ENCODE measurements at places on chromosomes 1 and 21.
A peak's percentile ranks its signal among the peaks of the same experiment; 100 is the strongest.

GRCh38 chr1:154176337-154176736 is 15.6 kb downstream of the TPM3 start:
- no peak for DNase-seq
- H3K4me3 ChIP-seq, result peak overlapping the region; percentile 29
- peaks cover 31% of the 10 kb centered on the region for H3K36me3 ChIP-seq
- H3K4me1 ChIP-seq, result peaks cover 47% of the 10 kb centered on the region
- no peaks in the 10 kb centered on the region for H3K27me3 ChIP-seq
- peak overlapping the region; percentile 53 for H3K27ac ChIP-seq

GRCh38 chr1:174074757-174075156 is 52.6 kb upstream of the RC3H1 start:
- H3K36me3 ChIP-seq, result no peaks in the 10 kb centered on the region
- H3K27ac ChIP-seq, result no peak overlapping the region
- H3K27me3 ChIP-seq, result peaks cover 3% of the 10 kb centered on the region
- H3K4me3 ChIP-seq, result no peak overlapping the region

DNA sequence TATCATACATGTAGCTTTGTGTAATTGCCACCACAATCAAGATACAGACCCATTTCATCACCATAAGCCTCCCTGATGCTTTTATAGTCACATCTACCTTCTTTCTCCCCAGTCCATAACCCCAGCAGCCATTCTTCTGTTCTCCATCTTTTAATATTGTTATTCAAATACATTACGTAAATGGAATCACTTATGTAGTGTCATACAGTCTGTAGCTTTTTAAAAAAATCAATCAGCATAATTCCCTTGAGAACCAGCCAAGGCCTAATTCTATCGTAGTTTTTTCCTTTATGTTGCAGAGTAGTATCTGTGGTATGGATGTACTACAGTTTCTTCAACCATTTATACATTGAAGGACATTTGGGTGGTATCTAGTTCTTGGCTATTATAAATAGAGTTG is 31.6 kb upstream of the WDR26 start:
- no peaks in the 10 kb centered on the region for H3K36me3 ChIP-seq
- H3K27ac ChIP-seq, result no peak overlapping the region
- H3K4me3 ChIP-seq, result no peak overlapping the region
- H3K27me3 ChIP-seq, result no peaks in the 10 kb centered on the region
- H3K4me1 ChIP-seq, result peaks cover 3% of the 10 kb centered on the region
- no peak for DNase-seq

- no peak overlapping the region for H3K4me3 ChIP-seq
- no peaks in the 10 kb centered on the region for H3K36me3 ChIP-seq
- H3K27ac ChIP-seq, result no peak overlapping the region
- no peaks in the 10 kb centered on the region for H3K4me1 ChIP-seq
- no peak for DNase-seq
Observed at GRCh38 chr1:53377438-53377841, 49.6 kb upstream of the LRP8 start.

DNA sequence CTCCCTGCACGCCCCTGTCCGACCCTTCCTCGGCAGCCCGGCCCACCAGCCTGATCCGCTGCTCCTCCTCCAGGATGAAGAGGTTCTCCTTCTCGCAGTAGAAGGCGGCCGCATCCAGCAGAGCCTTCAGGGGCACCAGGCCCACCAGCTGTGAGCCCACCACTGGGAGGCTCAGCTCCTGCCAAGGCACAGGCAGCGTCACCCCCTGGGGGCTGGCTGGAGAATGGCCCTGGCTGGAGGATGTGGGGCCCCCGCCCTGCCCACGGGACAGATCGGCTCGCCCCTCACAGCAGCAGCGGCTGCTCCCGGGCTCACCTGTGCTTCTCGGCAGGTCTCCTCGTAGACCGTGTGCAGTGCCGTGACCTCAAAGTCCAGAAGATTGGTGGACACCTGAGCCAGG is 5.3 kb downstream of the FTCD start:
- no peak overlapping the region for H3K27ac ChIP-seq
- DNase-seq, result no peak
- H3K27me3 ChIP-seq, result peaks cover 3% of the 10 kb centered on the region
- no peaks in the 10 kb centered on the region for H3K36me3 ChIP-seq
- no peaks in the 10 kb centered on the region for H3K4me1 ChIP-seq

DNA sequence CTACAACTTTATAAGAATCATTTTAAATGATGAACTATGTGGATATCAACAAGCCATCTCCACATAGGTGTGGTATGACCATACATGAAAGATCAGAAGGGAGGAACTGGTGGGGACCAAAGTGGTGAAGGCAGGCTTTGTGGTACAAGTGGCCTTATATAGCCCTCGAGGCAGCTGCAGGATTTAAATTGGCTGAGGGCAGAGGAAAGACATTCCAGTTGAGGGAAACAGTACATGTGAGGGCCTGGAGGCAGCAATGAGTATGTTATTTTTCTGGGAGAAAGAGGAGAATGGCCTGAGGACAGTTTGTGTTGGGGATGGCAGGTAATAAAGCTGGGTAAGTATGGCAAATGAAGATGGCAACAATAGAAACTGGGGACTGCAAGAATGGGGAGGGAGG is 17.1 kb downstream of the OSCP1 start:
- peaks cover 6% of the 10 kb centered on the region for H3K36me3 ChIP-seq
- no peaks in the 10 kb centered on the region for H3K4me1 ChIP-seq
- H3K27ac ChIP-seq, result no peak overlapping the region
- no peaks in the 10 kb centered on the region for H3K27me3 ChIP-seq
- no peak overlapping the region for H3K4me3 ChIP-seq

- no peak overlapping the region for H3K27ac ChIP-seq
- no peak for DNase-seq
- no peaks in the 10 kb centered on the region for H3K36me3 ChIP-seq
- peaks cover 2% of the 10 kb centered on the region for H3K27me3 ChIP-seq
Observed at GRCh38 chr1:217343907-217344306, 287.0 kb downstream of the GPATCH2 start.

GRCh38 chr1:212899845-212900244 is 41.8 kb downstream of the FLVCR1 start:
- DNase-seq, result no peak
- no peak overlapping the region for H3K27ac ChIP-seq
- no peak overlapping the region for H3K4me3 ChIP-seq

GRCh38 chr1:93620841-93621210 is 60.8 kb downstream of the BCAR3 start:
- DNase-seq, result no peak
- peaks cover 1% of the 10 kb centered on the region for H3K36me3 ChIP-seq
- peaks cover 30% of the 10 kb centered on the region for H3K4me1 ChIP-seq
- H3K4me3 ChIP-seq, result no peak overlapping the region
- H3K27me3 ChIP-seq, result no peaks in the 10 kb centered on the region

GRCh38 chr1:1374589-1374928 is 448 bp downstream of the AURKAIP1 start:
- H3K27ac ChIP-seq, result peak overlapping the region; percentile 85

DNA sequence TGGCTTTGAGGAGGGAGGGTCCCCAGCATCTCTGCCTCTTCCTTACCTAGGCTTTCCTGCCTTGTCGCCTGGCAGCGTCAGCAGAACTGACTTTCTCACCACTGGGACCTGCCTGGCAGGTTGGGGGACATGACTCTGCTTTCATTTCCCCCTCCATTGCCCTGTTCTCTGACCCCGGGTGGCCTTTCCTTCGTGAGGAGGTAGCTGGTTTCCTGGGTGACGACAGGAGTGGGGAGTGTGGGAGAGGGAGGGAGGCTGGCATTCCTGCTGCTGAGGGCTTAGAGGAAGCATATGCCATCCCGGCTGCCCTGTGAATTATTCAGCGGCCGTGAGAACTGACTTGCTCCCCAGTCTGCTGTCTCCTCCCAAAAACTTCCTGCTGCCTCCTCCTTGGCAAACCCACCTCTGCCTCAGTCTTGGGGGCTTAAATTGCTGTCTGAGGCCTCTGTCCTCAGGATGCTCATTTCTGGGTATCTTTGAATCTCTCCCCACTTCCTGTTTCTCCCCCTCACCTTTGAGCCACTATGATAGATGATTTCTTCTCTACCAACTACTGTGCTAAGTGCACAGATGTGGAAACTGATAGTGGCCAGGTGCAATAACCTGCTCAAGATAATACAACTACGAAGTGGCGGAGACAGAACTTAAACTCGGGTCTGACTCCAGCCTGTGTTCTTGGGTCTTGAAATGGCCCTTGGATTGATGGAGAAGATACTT is 182.0 kb upstream of the CSF3R start:
- H3K27me3 ChIP-seq, result peaks cover 19% of the 10 kb centered on the region
- H3K36me3 ChIP-seq, result no peaks in the 10 kb centered on the region
- no peaks in the 10 kb centered on the region for H3K4me1 ChIP-seq
- H3K27ac ChIP-seq, result no peak overlapping the region
- H3K4me3 ChIP-seq, result no peak overlapping the region

- no peak for DNase-seq
- H3K4me1 ChIP-seq, result no peaks in the 10 kb centered on the region
- H3K36me3 ChIP-seq, result peaks cover 6% of the 10 kb centered on the region
- H3K4me3 ChIP-seq, result no peak overlapping the region
- no peaks in the 10 kb centered on the region for H3K27me3 ChIP-seq
- no peak overlapping the region for H3K27ac ChIP-seq
Observed at GRCh38 chr21:32687643-32688345, 40.0 kb downstream of the SYNJ1 start.

GRCh38 chr1:228315945-228316588 is 90.6 kb downstream of the TRIM11 start:
- no peaks in the 10 kb centered on the region for H3K27me3 ChIP-seq
- no peak overlapping the region for H3K27ac ChIP-seq
- no peak for DNase-seq
- no peaks in the 10 kb centered on the region for H3K4me1 ChIP-seq
- H3K36me3 ChIP-seq, result no peaks in the 10 kb centered on the region

DNA sequence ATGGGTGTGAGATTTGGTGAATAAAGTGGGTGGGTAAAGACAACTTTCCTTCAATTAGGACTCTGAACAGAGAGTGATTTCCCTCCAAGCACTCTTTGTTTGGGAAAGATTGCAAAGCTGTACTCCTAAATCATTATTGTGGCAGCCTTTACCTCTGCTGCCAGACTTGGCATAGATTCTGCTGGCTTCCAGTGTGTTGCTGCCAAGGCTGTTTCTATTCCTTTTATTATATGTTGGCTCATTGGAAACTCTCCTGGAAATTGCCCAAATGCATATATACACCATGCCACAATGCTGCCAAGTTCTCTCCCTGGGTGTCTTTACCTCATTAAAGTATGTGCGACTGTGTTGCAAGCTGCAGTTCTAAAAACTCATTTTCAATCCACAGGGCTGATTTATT is 668.0 kb downstream of the MRPL39 start:
- no peak overlapping the region for H3K4me3 ChIP-seq
- no peak overlapping the region for H3K27ac ChIP-seq
- no peaks in the 10 kb centered on the region for H3K4me1 ChIP-seq
- no peaks in the 10 kb centered on the region for H3K36me3 ChIP-seq
- DNase-seq, result no peak
- H3K27me3 ChIP-seq, result no peaks in the 10 kb centered on the region

DNA sequence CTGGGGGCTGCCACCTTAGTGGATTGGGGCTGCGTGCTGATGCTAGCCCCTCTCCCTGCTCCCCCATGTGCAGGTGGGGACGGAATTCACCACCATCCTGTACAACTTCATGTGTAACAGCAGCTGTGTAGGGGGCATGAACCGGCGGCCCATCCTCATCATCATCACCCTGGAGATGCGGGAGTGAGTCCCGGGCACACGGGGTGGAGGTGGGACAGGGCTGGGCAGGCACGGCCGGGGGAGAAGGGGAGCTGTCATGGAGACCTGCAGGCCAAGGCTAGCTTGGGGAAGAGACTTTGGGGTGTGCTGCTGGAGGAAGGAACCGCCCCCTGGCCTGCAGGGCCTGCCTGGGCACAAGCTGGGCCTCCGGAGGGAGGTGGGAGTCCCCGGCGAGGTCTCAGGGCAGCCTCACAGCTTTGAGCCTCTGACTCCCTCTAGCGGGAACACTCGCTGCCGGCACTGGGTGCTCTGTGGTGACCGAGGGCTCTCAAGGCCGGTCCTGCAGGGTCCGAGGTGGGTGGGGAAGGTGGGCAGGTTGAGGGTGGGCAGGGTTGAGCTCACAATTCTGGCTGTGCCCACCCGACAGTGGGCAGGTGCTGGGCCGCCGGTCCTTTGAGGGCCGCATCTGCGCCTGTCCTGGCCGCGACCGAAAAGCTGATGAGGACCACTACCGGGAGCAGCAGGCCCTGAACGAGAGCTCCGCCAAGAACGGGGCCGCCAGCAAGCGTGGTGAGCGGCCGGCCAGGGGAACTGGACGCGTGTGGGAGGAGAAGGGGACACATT is 25.0 kb upstream of the CCDC27 start:
- peaks cover 2% of the 10 kb centered on the region for H3K36me3 ChIP-seq
- no peak overlapping the region for H3K27ac ChIP-seq
- peaks cover 9% of the 10 kb centered on the region for H3K4me1 ChIP-seq

GRCh38 chr1:15042866-15043265 is 110.7 kb upstream of the TMEM51 start:
- peaks cover 1% of the 10 kb centered on the region for H3K27me3 ChIP-seq
- H3K4me1 ChIP-seq, result no peaks in the 10 kb centered on the region
- DNase-seq, result no peak
- no peak overlapping the region for H3K4me3 ChIP-seq

GRCh38 chr1:113252166-113252565 is 138.1 kb upstream of the MAGI3 start:
- no peak overlapping the region for H3K27ac ChIP-seq
- no peak for DNase-seq
- H3K36me3 ChIP-seq, result no peaks in the 10 kb centered on the region

- no peak overlapping the region for H3K4me3 ChIP-seq
- H3K27me3 ChIP-seq, result peaks cover 15% of the 10 kb centered on the region
- H3K4me1 ChIP-seq, result peaks cover 23% of the 10 kb centered on the region
- no peak overlapping the region for H3K27ac ChIP-seq
- no peak for DNase-seq
- H3K36me3 ChIP-seq, result no peaks in the 10 kb centered on the region
Observed at GRCh38 chr1:31701091-31701736, 2.6 kb downstream of the COL16A1 start.

- H3K4me1 ChIP-seq, result peaks cover 69% of the 10 kb centered on the region
- H3K36me3 ChIP-seq, result no peaks in the 10 kb centered on the region
- H3K27ac ChIP-seq, result peak overlapping the region; percentile 97
- H3K4me3 ChIP-seq, result peak overlapping the region; percentile 78
- no peaks in the 10 kb centered on the region for H3K27me3 ChIP-seq
Observed at GRCh38 chr1:205285381-205286101, 36.0 kb downstream of the NUAK2 start.

- H3K27ac ChIP-seq, result no peak overlapping the region
- no peaks in the 10 kb centered on the region for H3K36me3 ChIP-seq
- no peak for DNase-seq
- H3K4me1 ChIP-seq, result peaks cover 5% of the 10 kb centered on the region
- no peaks in the 10 kb centered on the region for H3K27me3 ChIP-seq
Observed at GRCh38 chr1:45297666-45298356, 28.9 kb upstream of the HPDL start.

DNA sequence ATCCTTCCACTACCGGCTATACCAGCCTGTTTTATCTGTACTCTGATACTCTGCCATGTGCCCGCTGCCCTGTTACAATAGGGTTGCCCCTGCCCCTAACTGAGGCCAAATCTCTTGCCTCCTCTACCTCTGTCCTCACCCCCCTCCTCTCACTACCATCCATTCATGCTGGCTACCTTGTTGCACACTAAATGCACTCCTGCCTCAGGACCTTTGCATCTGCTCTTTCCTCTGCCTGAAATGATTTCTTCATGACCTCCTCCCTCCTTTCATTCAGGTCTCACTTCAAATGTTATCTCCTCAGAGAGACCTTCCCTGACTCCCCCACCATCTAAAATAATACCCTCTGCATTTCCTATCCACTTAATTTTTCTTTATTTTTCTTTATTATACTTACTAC is 7.7 kb upstream of the SYDE2 start:
- no peaks in the 10 kb centered on the region for H3K4me1 ChIP-seq
- no peak overlapping the region for H3K27ac ChIP-seq
- peaks cover 21% of the 10 kb centered on the region for H3K27me3 ChIP-seq
- no peak for DNase-seq
- no peaks in the 10 kb centered on the region for H3K36me3 ChIP-seq
- no peak overlapping the region for H3K4me3 ChIP-seq
